ENCODE measurements at places on chromosomes 6 and 20.

DNA sequence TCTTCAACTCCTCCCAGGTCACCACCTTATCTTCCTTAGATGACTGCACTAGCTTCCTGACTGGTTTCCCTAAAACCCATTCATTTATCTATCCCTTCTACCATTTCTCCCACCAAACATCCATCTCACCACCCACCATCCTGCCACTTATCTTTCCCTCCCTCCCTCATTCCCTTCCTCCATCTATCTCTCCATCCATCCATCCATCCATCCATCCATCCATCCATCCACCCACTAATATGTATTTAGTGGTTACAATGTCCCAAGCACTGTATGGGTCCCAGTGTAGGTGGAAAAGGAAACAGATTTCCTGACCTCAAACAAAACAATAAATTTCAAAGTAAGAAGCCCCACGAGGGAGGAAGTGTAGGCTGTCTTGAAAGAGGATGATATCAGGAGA, 59.3 kb upstream of the APCDD1L start:
- no peak for DNase-seq

GRCh38 chr20:19811231-19811630, 53.2 kb downstream of the RIN2 start:
- no peak for DNase-seq

DNA sequence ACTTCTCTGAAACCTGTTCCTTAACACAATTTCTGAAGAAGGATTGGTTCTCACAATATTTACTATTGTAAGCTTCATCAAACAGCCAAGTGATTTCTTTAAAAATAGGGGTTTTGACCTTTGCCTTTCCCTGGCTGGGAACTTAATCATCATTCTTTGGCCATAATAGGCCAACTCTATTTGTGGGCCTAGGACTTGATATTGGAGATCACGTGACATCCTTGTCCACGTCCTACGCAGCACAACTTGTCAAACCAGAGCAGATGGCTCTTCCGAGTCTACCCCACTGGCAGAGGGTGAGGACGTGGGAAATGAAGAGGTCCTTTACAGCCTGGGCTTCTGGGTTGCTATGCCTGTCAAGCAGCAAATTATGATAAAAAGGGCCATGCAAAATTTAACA, 1030.6 kb downstream of the KIF16B start:
- DNase-seq, result no peak

GRCh38 chr6:341914-342831, 49.4 kb upstream of the IRF4 start:
- no peak for DNase-seq

- DNase-seq, result no peak
Observed at GRCh38 chr6:148426317-148426977, 83.8 kb downstream of the SASH1 start.

GRCh38 chr6:2327591-2327990, 82.2 kb upstream of the GMDS start:
- no peak for DNase-seq

DNA sequence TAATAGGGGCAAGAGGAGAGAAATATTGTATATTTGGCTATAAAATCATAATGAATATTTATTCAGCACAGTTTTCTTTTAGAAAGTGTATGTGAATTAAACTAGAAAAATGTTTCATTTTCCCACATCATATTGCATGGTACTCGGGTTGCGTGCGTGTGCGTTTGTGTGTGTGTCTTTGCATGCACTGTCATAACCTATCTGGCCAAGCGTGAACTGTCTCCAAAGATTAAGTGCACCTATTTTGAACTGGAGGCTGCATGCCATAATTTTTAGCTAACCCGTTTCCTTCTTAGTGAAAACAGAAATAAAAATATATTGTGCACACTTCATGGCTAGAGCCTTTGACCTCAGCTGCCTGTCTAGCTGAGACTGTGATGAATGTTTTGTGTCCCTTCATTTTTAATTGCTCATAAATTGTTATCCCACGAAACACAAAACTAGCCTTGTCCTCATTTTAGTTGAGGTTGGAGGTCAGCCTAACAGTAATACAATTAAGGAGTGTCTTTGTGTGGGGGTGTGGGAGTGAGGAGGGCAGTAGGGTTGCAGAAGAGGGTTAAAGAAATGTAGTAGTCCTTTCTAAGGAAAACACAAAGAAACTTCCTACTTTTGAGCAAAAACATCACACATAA, 336.1 kb upstream of the POU3F2 start:
- no peak for DNase-seq

GRCh38 chr6:161532536-161532935, 258.7 kb upstream of the AGPAT4 start:
- no peak for DNase-seq

- DNase-seq, result no peak
Observed at GRCh38 chr6:157597461-157598312, 216.7 kb downstream of the ZDHHC14 start.

- no peak for DNase-seq
Observed at GRCh38 chr6:134813146-134813545, 136.8 kb downstream of the ALDH8A1 start.

DNA sequence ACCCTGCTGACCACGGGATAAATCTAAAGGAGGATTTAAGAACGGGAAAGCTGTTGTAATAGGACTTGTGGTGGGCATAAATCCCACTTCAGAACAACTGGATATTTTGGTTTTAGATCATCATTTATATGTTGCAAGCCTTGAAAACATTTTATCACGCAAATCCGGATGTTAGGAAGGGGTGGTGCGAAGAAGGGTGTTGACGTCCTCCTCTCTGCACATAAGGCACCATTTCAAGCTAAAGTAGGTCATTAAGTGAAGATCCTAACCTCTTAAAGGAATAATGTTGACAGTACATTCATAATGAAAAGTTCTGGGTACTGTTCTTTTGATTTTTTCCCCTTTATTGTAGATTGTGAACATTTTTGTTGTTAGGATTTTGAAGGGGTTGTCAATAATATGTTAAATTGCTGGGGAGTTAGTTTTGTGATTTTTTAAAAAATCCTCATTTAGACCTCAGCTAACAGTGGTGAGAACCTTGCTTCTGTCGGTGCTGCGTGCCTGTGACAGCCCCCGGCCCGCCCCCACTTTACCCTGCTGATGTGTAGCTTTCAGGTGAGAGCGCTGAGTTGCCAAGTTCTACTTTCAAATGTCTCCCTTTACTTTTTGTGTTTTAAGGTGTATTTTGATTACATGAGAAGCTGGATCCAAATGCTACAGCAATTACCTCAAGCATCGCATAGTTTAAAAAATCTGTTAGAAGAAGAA, 88.8 kb downstream of the MAP3K4 start:
- DNase-seq, result no peak

- DNase-seq, result no peak
Observed at GRCh38 chr6:117169064-117169665, 96.2 kb upstream of the VGLL2 start.
